ENCODE measurements at places on chromosomes 2 and 18.

DNA sequence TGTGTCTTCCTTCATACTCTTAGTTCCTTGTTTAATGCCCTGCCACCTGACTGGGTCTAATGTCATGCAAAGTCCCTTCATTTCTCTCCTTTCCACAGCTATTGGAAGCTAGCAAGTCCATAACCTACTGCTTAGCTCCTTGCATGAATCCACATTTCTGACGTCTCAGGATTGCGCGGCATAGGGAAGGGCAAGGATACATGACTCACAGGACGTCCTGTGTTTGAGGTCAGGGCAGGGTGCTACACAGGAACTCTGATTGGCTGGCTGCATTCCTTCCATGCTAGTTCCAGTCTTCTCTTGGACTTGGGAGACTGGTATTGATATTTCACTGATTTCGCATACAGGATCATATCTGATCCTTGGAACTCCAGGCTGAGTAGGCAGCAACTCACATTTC is 137.9 kb downstream of the CDH2 start:
- no peak for DNase-seq

DNA sequence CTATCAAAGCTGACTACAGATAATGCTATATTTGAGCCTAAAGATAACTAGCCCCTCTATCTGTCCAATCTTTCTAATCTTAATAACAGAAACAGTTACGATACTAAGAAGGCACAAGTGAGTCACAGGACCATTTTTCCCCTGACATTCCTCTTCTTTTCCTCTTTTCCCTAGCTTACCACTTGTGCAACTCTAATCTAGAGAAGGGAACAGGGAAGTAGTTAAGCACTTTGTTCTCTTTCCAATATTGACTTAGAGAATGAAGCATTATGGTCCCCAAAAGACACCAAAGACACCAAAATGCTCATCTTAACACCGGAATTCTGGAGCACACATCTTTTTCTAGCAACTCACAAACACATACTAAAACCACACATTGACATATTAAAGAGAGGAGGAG is 1.8 kb downstream of the PDE11A start:
- DNase-seq, result no peak

- no peak for DNase-seq
Measured at GRCh38 chr2:179561702-179562101, 297.1 kb upstream of the SESTD1 start.

DNA sequence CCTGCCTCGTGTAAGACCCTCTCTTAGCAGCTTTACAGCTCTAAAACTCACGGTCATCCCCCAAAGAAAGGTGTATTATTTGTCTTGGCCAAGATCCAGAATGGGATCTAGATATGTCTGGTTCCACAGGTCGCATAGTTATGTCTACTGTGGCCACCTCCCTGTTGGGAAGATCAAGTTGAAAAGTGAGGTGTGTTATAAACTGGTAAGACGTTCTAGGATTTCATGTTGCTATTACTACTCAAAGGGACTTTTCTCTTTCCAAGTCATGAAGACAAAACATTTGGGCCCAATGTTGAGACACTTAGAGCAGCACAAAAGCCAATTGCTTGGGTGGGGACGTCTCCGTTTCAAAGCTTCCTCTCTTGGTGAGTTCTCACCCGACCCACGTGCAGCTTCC is 766.0 kb downstream of the RNF144A start:
- no peak for DNase-seq

All from activated CD4-positive, CD25-positive, alpha-beta regulatory T cell treated with anti-CD3 and anti-CD28 coated beads, Interleukin-2, amount 50 U/mL, for 72 hours (primary cell).